ENCODE measurements at places on chromosomes 12 and 14.

- no peak for DNase-seq
Measured at GRCh38 chr14:31935391-31935790, 141.7 kb upstream of the ARHGAP5 start.

DNA sequence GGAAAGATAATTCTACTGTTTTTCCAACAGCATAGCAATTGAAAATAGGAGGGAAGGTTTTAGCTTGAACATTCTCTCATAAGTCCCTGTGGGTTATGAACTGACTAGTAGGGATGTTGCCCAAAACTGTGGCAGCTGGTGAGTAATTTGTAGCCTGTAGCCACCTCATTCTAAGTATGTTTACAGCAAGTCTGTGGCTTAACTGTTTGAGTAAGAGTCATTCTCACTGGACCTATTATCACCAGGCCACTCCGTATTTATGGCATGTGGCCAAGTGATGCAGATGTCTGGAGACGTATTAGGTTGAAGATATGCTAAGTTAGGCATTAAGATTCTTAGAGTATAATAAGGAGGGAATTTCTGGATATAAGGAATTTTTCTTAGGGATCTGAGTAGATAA, 458.3 kb downstream of the ETNK1 start:
- DNase-seq = no peak

- DNase-seq = no peak
Measured at GRCh38 chr12:93819050-93819491, 141.9 kb downstream of the CRADD start.

GRCh38 chr12:45458238-45458637, 242.3 kb downstream of the ANO6 start:
- no peak for DNase-seq

- DNase-seq = no peak
Measured at GRCh38 chr12:15393995-15394394, 71.7 kb downstream of the PTPRO start.

- no peak for DNase-seq
Measured at GRCh38 chr14:77378701-77379100, 1.5 kb downstream of the SAMD15 start.
